ENCODE measurements at places on chromosomes 2 and 18.

DNA sequence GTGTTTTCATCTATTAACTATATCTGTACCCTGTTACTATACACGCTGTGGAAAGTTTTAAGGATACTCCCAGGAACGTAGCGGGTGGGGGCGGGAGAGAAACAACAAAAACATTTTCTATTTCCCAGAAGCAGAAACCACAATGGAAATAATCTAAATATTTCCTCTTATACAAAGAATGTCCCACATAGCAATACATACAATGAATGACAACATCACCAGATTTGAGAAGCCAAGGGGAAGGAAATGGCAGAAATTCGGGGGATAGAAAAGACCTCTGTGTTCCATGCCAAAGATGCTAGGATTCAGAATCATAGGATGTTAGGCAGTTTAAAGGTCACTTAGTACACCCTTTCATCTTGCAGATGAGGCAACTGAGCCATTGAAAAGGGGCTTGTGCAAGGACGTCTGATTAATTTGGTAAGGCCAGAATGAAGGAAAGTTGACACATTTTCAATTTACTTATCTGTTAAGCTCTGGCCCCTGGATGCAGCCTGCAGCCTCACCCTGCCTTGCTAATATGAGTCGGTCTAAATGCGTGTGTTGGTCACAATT, 41.1 kb upstream of the SCYGR1 start:
- no peak for DNase-seq

DNA sequence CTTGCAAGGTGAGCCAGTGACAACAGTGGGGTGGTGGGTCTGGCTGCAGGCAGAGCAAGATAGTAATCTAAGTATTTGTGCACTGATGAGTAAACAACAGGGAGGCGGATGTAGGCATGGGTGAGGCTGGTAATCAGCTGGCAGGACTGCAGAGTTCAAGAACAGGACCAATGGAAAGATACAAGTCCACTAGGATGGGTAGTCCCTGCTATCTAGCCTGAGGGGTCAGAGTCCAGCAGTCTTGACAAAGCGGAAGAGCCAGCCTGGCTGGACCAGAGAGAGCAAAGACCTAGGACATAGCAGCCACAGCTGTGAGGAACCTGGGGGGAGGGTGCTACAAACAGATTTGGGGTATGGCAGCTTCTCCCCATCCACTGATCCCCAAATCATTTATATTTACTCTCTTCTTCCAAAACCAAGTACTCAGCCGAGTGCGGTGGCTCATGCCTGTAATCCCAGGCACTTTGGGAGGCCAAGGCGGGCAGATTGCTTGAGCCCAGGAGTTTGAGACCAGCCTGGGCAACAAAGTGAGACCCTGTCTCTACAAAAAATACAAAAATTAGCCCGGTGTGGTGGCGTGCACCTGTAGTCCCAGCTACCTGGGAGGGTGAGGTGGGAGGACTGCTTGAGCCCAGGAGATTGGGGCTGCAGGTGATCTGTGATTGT, 25.9 kb downstream of the VIL1 start:
- no peak for DNase-seq

DNA sequence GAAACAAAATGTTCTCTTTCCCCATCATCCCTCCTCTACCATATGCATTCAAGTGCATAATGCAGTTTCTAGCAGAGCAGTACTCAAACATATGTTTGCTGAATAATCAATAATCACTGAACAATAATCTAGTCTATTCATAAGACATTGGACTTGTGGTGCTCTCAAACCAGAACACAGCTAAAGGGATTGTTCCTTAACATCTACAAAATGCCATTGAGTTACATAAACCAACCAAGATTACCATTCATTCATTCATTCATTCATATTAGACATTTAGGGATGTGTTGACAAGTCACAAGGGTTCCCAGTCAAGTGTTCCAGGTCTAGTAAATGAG, 3.9 kb downstream of the CLHC1 start:
- no peak for DNase-seq

GRCh38 chr2:205407984-205408383, 274.3 kb upstream of the NRP2 start:
- DNase-seq: no peak

GRCh38 chr2:7020468-7020867, 103.3 kb downstream of the RNF144A start:
- no peak for DNase-seq

GRCh38 chr2:232761301-232761907, 15.0 kb downstream of the KCNJ13 start:
- peak; percentile 50 for DNase-seq

DNA sequence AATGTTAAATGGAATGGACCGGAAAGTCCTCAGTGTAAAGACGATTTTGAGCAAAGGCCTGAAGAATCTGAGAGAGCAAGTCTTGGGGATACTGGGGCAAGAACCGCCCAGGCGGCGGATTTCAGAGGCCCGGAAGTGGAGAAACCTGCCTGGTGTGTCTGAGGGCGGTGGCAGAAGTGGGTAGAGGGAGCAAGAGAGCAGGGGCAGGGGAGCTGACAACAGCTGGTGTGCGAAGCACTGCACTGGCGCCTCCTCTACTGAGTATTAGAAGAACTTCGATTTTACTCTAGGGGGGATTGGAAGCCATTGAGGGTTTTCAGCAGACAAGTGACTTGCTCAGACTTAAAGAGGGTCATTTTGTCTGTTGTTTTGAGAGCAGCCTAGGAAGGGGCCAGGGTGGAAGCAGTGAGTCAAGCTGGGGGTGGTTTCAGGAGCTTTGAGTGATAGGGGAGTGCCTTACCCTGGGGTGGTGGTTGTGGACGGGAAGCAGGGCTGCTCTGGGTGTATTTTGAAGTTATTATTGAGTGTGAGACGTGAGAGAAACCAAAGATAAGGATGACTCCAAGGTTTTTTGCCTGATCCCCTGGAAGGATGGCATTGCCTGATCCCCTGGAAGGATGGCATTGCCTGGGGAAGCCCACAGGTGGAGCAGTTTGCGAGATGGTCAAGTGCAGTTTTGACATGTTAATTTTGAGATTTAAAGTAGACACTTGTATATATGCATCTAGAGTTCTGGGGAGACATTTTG, 52.5 kb downstream of the ZNF236 start:
- DNase-seq: no peak

GRCh38 chr2:73426176-73426575, 40.5 kb downstream of the ALMS1 start:
- DNase-seq: no peak

GRCh38 chr2:47064106-47064505, 91.0 kb downstream of the STPG4 start:
- no peak for DNase-seq

DNA sequence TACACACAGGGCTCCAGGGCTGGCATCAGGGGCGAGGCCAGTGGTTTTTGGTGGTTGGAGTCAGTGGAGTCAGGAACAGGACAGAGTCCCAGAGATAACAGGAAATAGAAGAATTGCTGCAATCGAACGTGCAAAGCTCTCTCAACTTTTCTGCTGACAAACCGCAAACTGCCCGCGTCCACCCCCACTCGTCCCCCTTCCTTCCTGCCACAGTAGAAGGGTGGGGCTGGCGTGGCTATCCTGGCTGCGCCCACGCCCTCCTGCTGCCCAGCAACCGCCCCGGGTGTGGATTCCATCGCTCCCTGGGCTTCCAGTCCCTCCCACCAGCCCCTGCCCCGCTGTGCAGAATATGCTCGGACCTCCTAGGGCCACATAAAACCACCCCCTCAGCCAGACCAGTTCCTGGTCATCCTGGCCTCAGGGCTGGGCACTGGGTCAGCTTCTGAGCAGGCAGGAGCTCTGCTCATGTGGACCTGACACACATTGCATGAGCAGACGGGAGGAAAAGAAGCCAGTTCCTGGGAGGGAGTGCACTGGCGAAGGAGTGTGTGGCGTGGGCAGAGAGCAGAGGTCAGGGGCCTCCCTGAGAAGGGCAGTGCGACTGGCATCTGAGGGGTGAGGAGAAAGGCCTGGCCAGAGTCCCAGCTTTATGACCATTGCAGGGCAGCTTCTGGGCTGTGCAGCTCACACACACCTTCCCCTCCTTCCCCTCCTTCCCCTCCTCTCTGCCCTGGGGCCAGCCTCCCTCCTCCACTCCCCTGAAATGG, 85.4 kb upstream of the ATG16L1 start:
- peak; percentile 66 for DNase-seq

- DNase-seq: no peak
Measured at GRCh38 chr2:218896501-218897393, 16.1 kb downstream of the WNT10A start.

DNA sequence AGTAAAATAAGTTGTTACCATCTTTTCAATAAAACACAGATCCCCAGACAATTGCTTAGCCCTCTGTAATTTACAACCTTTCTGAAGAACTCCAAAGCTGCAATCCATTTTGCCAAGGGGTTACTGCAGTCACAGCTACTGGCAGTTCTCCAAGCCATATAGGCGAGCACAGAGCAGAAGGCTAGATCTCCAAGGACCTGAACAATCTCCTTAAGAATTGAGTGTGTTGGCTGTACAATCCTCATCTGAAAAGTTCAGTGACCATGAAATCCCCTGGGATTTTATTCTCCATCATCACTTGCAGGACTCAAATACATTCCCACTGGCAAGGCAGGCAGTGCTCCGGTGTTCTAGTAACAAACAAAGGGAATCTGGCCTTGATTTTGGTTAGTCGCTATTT, 103.9 kb upstream of the LRP1B start:
- DNase-seq: no peak

- DNase-seq: no peak
Measured at GRCh38 chr18:23618862-23619387, 32.6 kb upstream of the NPC1 start.

GRCh38 chr18:58813561-58814225, 51.0 kb upstream of the ZNF532 start:
- no peak for DNase-seq

GRCh38 chr2:38446906-38447561, 70.0 kb upstream of the ATL2 start:
- DNase-seq: no peak

GRCh38 chr2:217045700-217046475, 186.0 kb upstream of the TNP1 start:
- DNase-seq: no peak

DNA sequence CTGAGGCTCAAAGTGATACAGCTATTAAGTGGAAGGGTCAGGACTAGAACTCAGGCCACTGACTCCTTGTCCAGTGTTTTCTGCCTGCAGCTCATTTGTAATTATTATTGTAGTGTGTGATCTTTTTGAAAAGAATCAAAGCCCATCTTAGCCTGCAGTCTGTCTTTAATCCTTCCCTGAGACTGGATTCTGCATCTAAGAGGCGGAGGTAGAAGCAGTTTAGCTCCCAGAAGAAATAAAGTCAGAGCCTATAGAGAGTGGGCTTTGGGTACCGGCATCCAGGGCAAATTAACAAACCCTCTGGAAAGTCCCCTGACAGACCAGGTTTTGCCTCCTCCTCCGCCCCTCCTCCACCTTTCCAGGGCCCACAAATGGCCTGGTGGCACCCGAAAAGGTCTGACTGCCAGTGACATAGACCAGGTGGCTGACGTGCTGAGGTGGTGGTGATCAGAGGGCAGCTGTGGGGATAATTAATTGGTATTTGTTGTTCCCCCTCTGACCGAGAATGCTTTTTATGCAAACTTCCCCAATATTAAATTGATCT, 2.2 kb upstream of the RAX start:
- DNase-seq: no peak

DNA sequence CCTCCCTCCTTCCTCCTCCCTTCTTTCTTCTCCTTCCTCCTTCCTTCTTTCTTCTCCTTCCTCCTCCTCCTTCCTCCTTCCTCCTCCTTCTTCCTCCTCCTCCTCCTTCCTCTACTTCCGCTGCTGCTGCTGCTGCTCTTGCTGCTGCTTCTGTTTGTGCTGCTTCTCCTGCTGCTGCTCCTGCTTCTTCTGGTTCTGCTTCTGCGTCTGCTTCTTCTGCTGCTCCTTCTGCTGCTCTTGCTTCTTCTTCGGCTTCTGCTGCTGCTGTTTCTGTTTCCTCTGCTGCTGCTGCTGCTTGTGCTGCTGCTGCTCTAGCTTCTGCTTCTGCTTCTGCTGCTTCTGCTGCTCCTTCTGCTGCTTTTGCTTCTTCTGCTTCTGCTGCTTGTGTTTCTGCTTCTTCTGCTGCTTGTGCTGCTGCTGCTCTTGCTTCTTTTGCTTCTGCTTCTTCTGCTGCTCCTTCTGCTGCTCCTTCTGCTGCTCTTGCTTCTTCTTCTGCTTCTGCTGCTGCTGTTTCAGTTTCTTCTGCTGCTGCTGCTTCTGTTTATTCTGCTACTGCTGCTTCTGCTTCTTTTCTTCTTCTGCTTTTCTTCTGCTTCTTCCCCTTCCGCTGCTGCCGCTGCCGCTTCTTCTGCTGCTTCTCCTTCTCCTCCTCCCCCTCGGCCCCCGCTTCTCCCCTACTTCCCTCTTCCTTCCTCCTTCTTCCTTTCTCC, 8.6 kb downstream of the SNRNP27 start:
- no peak for DNase-seq

DNA sequence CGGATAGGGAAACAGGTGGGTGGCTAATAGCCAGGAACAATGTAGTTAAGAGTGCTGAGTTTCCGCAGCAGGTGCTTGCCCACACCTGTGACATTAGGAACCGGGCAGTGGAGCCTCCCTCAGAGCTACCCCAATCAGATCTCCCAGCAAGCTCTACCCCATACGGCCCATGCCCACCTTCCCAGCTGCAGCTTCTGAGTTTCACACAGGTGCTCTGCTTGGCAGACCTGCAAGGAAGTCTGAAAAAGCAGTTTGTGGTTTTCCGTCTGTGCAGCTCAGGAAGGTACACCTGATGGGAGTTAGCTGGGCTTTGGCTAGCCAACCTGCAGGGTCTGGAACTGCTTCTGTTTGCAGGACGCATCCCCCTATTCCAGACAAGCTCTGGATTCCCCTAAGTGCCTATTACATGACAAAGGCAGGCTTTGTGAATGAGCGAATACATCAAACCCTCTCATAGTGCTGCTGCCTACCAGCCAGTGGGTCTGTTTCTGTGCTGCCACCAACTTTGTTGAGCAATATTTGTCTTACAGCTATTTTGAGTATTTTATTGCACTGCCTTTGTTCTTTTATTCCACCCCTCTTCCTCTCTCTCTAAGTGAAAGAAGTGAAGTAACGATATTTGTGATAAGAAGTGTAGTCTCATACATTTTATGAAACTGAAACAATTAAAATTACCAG, 24.7 kb upstream of the CEP68 start:
- no peak for DNase-seq

- no peak for DNase-seq
Measured at GRCh38 chr2:204947405-204947804, 402.1 kb downstream of the PARD3B start.

DNA sequence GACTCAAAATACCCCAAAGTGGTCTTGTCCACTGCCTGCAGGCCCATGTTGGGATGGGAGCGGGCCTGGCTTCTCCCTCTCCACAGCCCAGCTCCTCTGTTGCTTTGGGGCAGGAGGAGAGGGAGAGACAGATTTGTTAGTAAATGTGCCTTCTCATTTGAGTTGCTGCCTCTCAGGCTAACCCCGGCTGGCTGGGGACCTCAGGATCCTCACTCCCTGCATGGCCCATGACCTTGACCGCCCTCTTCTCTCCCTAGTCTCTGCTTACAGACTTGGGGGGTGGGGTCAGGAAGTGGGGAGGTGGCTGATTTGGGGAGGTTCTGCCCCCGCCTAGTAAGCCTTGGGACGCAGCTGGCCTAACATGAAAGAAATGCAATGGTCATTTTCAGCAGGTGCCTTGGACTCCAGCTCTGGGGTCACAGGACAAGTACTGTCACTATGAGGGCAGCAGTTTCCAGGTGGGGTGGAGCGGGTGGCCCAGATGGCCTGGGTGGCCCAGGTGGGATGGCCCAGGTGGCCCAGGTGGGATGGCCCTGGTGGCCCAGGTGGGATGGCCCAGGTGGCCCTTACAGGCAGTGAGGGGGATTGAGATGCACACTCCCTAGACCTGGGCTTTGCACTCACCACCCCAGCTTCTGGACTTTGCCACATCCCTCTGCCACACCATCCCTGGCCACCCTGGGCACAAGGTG, 24.1 kb downstream of the HJURP start:
- no peak for DNase-seq

GRCh38 chr2:196955036-196955435, 28.5 kb upstream of the PGAP1 start:
- DNase-seq: no peak
